AG10803 (cell line): ENCODE measurements at places on chromosomes 11 and 22.

DNA sequence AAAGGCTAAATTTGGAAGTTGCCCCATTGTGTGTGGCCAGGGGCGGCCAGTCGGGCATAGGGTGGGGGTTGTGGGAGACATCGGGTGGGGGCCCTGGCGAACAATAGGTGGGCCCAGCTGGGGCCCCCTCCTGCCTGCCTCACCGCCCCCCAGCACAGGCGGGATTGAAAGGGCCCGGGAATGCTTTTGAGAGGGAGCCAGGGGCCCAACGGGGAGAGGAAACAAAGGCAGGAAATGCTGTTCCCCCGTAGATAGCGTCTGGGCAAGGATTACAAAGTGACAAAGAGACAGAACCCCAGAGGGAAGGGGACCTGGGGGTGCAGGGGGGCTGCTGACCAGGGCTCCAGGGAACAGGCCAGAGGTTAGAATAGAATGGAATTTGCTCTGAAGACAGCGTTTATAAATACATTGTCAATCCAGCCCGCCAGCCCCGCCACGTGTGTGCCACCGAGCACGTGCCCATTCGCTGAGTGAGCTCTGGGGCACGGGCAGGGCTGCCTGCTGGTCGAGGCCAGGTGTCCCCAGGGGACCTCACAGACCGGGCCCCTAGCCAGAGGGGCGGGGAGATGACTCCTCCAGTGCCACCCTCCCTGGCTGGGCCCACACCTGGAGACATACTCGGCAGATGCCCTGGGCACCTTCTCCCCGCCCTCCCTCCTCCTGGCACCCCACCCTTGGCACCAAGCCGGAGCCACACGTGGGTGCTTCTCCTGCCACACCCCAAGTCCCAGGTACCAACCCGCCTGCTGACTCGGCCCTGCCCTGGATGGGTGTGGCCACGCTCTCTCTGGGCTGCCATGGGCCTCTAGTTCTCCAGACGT, 9.7 kb downstream of the PDGFB start:
- no peak for DNase-seq

- peak; percentile 55 for DNase-seq
Measured at GRCh38 chr22:24985826-24986214, 33.3 kb downstream of the KIAA1671 start.

GRCh38 chr11:29395555-29396072, 621.2 kb downstream of the KCNA4 start:
- no peak for DNase-seq

GRCh38 chr22:39643311-39644083, 72.9 kb downstream of the CACNA1I start:
- DNase-seq, result no peak

DNA sequence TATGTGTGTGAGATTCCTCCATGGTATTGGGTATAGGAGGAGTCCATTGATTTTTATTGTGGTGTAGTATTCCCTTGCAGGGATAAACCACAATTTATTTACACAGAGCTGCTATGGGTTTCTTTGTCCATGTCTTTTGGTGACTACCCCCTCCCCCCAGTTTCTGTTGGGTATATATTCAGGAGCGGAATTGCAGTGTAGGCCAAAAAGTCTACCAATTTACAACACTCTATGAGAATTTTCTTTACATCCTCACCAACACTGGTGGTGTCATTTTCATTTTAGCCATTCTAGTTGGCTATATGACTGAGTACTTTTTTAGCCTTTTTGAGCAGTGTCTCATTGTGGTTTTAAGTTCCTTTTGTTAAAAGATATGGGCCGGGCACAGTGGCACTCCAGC, 55.2 kb upstream of the ATXN10 start:
- DNase-seq, result no peak

GRCh38 chr11:7673724-7674434, 579 bp upstream of the CYB5R2 start:
- DNase-seq, result peak; percentile 15

DNA sequence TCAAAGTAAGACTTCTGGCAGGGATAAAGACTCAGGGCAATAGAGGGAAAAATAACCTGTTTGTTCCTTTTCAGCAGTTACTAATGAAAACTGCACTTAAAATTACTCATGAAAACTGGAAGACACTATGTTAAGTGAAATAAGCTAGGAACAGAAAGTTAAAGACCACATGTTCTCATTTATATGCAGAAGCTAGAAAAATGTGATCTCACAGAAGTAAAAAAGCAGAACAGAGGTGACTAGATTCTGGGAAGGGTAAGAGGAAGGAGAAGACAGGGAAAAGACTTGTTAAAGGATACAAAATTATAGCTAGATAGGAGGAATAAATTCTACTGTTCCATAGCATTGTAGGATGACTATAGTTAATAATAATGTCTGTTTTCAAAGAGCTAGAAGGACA, 22.2 kb downstream of the HPS5 start:
- no peak for DNase-seq

GRCh38 chr11:82680252-82680651, 53.4 kb downstream of the FAM181B start:
- DNase-seq, result no peak

- DNase-seq, result no peak
Measured at GRCh38 chr11:130003717-130004001, 1.0 kb upstream of the PRDM10 start.

- peak; percentile 87 for DNase-seq
Measured at GRCh38 chr11:59551659-59552521, 40.6 kb downstream of the OR4D9 start.

DNA sequence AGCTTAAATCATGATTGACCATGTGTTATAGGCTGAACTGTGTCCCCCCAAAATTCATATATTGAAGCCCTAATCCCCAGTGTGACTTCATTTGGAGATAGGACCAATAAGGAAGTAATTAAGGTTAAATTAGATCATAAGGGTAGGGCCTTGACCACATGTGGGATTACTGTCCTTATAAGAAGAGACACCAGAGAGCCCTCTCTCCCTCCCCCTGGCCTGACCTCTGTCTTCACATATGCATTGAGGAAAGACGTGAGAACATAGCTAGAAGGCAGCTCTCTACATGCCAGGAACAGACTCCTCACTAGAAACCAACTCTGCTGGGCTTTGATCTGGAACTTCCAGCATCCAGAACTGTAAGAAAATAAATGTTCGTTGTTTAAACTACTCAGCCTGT, 13.6 kb upstream of the NUP50 start:
- peak; percentile 35 for DNase-seq

DNA sequence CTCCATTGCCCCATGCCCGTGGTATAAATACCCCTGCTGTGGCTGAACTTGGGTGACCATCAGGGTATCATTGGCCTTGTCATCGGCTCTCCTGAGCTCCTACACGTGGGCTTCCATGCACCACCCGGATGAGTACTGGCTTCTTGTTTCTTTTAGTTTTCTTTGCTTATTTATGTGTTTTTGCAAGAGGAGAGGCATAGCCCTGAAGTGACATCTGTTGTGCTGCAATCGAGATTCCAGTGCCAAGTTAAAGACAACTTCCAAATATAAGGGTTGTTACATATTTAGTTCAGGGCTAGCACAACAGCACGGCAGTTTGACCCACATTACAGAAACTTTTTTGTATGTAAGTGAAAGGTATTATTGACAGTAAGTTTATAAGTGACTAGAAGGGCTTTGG, 1087.1 kb downstream of the TBC1D22A start:
- DNase-seq, result peak; percentile 47

DNA sequence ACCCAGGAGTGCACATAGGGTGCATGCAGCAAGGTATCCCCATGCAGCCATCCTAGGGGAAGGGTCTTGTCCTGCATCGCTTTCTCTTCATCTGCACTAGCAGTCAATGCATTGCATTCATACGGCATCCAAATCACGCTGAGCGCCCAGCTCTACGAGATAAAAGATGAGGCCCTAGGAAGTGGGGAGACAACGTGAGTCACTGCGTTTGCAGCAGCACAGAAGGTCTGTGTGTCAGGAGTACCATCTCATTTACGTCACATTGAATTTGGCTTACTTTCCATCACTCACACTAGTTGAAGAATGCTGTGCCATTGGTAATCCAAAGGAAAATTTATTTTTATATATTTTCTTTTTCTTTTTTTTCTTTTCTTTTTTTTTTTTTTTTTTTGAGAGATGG, 2.5 kb upstream of the ST14 start:
- no peak for DNase-seq

GRCh38 chr11:71198141-71198822, 54.1 kb downstream of the SHANK2 start:
- DNase-seq, result no peak

DNA sequence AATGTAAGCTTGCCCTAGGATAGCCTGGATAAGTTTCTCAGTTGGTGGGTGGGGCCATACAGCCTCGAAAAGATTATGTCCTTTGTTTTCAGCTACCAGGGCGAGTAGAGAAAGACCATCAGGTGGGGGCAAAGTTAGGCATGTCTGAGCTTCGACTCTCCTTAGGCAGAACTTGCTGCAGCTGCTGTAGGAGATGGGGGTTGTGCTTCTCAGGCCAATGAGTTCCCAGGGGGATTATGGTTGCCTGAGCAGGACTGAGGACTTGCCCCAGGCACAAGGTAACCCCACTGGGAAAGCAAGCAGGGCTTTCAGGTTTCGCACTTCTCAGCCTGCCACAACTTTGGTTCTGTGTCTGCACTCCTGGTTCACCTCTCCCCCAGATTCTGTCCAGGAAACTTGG, 173.4 kb upstream of the SESN3 start:
- no peak for DNase-seq

DNA sequence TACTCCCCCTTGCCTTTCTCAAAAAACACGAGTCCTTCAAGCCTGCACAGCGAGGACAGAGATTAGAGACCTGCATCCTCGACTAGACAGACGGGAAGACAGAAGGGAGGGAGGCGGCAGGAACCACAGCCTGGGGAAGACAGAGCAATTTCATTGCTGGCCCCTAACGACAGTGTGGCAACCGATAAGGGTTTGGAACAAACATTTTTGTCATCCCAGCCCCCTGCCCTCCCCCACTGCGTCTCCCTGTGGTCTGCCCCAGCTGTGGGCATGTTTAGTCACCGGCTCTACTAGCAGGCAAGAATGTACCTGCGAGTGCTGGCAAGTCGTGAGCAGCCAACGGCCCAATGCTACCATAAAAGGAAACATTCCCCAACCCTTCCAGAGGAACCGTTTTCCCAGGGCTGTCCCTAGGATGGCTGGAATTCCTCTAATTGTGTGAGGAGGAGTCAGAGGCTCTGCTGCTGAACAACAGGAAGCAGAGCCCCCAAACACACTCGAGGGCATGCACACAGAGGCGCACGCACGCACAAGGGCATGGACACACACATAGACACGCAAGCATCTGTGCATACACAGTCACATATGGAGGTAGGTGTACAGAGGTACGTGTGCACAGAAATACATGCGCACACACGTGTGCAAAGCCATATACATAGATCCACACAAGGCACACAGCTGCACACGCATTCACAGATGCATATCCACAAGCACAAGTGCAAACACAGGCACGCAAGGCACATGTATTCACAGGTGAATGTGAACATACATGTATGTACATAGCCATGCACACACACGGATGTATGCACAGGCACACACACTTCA, 58.3 kb downstream of the MYH9 start:
- DNase-seq, result peak; percentile 97

DNA sequence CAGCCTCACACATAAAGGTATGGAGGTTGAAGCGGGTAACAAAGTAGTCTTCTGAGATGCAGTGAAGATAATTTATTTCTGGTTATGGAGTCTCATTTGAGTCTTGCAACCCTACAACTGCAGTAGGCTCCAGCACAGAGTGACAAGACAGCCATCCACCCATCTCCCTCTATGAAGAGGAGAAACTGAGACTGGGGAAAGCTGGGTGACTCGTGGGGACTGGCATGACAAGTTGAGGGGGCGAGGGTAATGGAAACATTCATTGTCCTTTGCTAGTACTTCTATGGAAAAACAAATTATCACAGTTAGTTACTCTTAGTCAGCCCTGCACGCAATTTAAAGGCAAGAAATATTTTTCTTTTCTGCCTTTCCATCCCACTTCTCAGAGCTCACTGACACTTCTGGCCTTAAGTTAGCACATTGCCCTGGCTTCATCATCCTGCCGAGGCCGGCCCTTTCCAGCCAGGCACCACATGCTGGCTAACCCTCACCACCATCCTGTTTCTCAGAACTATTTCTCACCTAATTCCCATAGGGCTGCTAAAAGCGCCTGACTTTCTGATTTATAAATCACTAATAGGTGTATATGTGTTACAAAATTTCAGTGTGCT, 361.1 kb downstream of the ETS1 start:
- DNase-seq, result no peak

- DNase-seq, result no peak
Measured at GRCh38 chr11:93467054-93467453, 76.1 kb downstream of the SMCO4 start.

DNA sequence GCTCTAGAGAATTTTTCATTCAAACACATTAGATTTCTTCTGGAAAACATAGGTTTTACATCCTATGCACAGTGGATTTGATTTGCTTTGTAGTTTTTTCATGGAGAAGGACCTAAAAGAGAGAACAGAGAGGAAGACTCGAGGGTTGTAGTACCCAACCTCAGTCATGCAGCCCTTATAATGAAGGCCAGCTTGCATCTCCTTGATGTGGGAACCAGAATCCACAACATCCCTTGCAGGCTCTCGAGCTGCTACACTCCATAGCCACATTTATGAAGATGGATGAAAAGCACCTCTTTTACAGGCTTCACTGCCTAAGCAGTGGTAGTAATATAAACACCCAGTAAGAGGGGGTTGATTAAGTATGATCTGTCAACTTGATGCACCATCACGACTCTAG, 9.5 kb upstream of the OR5B12 start:
- DNase-seq, result no peak

GRCh38 chr22:31921106-31921505, 23.2 kb upstream of the YWHAH start:
- DNase-seq, result no peak

- no peak for DNase-seq
Measured at GRCh38 chr22:38258895-38259294, 13.9 kb downstream of the TMEM184B start.

DNA sequence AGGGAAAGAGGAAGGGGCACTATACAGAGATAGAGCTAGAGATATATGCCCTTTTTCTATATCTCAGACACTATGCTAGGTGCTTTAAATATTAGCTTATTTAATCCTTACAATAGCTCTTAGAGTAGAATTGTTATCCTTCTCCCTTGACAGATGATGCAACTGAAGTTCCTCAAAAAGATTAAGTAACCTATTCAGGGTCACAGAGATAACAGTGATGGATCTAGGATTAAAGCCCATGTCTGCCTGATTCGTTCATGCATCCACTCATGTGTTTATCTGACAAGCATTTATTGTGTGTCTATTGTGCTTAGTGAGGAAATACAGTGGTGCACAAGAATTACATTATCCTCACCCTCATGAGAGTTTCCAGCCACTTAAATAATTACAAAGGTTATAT, 8.7 kb downstream of the CCDC83 start:
- DNase-seq, result no peak

- DNase-seq, result no peak
Measured at GRCh38 chr22:41793871-41794270, 6.6 kb upstream of the CCDC134 start.

- peak; percentile 88 for DNase-seq
Measured at GRCh38 chr11:12066799-12067508, 43.4 kb upstream of the MICAL2 start.

- DNase-seq, result no peak
Measured at GRCh38 chr11:2742611-2743426, 43.0 kb upstream of the KCNQ1OT1 start.
